ENCODE measurements at places on chromosomes 11 and 22. TPM values are rescaled to one million over a fixed set of nuclear protein-coding genes. Genes with fewer than 3 reads are reported as not detected.

OR10AG1 gene
- total RNA-seq = not detected

TSPAN32 gene
- not detected for total RNA-seq

GAB2 gene
- 19.6 TPM for total RNA-seq

SLC35E4 gene
- 29.7 TPM for total RNA-seq

EFCAB6 gene
- total RNA-seq = 0.14 TPM

CFAP300 gene
- total RNA-seq = not detected

SERHL2 gene
- total RNA-seq = 3.4 TPM
